ENCODE measurements at places on chromosomes 6 and 20. TPM values are rescaled to one million over a fixed set of nuclear protein-coding genes. Genes with fewer than 3 reads are reported as not detected.

Gene PRSS35
- total RNA-seq = not detected

Gene GPR31
- not detected for total RNA-seq

Gene CNKSR3
- 0.17 TPM for total RNA-seq

Gene CD109
- 0.64 TPM for total RNA-seq

DNA sequence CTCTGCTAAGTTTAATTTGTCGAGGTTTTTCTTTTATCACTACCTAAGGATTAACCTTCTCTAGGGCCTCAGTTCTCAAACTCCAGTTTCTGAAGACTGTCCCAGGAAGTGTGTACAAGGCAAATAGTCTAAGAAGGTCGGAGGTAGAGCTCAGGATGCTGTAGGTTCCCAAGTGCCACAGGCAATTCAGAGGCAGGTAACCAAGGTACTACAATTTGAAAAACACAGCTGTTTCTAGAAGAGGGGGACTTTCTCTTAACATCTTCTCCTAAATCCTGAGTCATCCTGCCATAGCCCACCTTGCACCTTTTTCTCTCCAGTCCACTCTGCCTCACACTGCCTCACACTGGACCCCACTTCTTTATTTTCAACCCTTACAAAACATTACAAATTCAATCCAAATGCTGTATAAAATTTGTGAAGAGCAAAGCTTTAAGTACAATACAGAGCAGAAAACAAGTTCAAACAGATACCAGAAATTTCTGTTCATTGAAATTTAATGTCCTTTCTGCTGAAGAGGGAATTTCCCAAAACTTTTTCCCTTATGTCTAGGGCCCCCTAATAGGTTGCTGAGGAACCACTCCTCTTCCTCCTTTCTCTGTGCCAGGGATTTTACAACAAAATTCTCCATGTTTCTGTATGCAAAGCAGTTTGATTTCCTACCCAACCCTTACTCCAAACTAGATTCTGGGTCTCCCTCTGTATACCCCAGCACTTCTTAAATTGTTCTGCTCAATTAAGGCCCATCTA, 43.0 kb downstream of the FRK start:
- H3K4me1 ChIP-seq = no peaks in the 10 kb centered on the region
- no peaks in the 10 kb centered on the region for H3K27me3 ChIP-seq
- DNase-seq = no peak
- no peaks in the 10 kb centered on the region for H3K36me3 ChIP-seq
- H3K4me3 ChIP-seq = no peak overlapping the region
- no peak overlapping the region for H3K27ac ChIP-seq

DNA sequence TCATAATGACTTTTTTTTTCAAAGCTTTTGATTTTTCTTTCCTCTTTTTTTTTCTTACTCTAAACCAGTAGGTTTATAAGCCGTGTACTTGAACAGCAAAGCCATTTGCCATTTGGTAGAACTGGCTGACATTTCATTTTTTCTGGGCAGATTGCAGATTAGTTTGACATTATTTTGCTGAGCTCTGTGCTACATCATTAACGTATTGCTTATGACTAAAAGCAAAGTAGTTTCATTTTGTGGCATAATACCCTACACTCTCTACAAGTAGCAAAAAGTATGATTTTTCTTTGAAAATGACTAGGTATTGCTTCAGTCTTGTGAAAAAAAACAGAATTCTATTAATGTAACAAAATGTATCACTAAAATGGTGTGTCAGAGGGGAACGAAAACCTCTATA, 141.3 kb downstream of the GRIK2 start:
- H3K27ac ChIP-seq = no peak overlapping the region
- no peaks in the 10 kb centered on the region for H3K27me3 ChIP-seq
- no peak overlapping the region for H3K4me3 ChIP-seq

- no peak overlapping the region for H3K27ac ChIP-seq
- DNase-seq = no peak
- H3K4me1 ChIP-seq = no peaks in the 10 kb centered on the region
- no peak overlapping the region for H3K4me3 ChIP-seq
- H3K27me3 ChIP-seq = no peaks in the 10 kb centered on the region
- no peaks in the 10 kb centered on the region for H3K36me3 ChIP-seq
Observed at GRCh38 chr20:62452475-62453095, 23.2 kb downstream of the GATA5 start.

DNA sequence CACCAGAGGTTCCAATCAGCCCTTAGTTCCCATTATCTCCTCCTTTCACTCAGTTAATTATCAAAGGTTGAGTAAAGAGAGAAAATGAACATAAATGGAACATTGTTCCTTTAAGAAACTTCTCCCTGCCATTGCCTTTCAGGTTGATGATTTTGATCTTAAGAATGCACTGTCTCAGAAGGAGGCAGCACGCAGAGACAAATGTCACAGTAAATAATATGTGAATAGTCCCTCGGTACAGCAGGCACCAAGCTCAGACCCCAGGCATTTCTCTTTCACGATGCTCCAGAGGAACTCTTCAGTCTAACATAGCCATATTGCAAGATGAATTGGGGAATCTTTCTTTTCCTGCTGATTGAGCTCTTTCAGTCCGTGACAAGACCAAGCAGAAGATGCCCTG, 435.3 kb upstream of the SPTLC3 start:
- no peak for DNase-seq
- H3K27ac ChIP-seq = no peak overlapping the region
- no peaks in the 10 kb centered on the region for H3K36me3 ChIP-seq

Measured in naive thymus-derived CD4-positive, alpha-beta T cell (primary cell).